T-helper 2 cell treated with Interferon-gamma antibody and Interleukin-4, amounts not matched to agents 5 μg/mL and 100 μg/mL, for 36 hours (primary cell): ENCODE measurements at places on chromosomes 5 and 9.
A peak's percentile ranks its signal among the peaks of the same experiment; 100 is the strongest.

- DNase-seq, result no peak
Measured at GRCh38 chr5:43044181-43044914, 4.2 kb upstream of the ANXA2R start.

DNA sequence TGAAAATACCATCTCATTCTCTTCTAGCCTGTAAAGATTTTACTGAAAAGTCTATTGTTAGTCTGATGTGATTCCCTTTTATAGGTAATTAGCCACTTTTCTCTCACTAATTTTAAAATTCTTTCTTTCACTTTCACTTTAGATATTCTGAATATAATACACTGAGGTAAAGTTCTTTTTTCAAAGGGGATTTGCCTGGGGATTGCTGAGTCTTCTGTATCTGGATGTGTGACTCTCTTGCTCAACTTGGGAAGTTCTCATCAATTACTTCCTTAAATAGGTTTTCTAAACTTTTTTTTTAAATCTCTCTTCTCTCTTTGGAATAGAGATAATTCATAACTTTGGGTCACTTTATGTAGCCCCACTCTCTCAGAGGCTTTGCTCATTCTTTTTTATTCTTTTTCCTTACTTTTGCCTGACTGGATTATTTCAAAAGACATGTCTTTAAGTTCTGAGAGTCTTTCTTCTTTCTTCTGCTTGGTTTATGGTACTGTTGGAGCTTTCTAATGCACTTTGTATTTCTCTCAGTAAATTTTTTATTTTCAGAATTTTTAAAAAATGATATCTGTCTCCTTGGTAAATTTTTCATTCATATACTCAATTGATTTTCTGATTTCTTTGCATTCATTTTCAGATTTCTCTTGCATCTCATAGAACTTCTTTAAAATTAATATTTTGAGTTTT lies 55.9 kb upstream of the IL12B start:
- no peak for DNase-seq

GRCh38 chr9:95086564-95086955 lies 230.9 kb downstream of the FANCC start:
- DNase-seq, result no peak

GRCh38 chr9:135669616-135670285 lies 6.6 kb downstream of the LCN9 start:
- DNase-seq, result no peak

- no peak for DNase-seq
Measured at GRCh38 chr5:142500227-142500905, 175.5 kb upstream of the SPRY4 start.

DNA sequence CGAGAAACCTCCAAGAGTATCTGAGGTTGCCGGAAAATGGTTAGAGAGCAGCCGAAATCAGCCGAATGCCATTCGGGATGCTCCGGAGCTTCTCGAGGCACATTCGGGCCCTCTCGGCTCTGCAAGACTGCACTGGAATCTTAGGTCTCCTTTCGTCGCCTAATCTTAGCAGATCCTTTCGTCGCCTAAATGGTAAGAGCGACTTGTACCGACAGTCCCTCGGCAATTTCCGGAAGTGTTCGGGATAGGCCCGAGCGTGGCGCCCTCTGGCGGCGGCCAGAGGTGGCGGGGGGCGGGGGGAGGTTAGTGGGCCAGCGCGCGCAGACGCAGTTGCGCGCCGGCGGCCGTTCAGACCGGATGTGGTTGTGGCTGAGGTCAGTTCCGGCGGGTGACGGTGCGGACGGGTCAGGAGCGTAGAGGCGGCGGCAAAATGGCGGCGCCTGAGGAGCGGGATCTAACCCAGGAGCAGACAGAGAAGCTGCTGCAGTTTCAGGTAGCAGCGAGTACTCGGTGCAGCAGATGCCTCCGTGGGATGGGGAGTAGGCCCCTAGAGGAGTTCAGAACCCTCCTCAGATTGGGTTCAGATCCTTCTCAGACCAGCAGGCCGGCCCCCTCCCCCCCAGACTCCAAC lies at the start of gene FAF2:
Gene FAF2 (plus strand): TSS at position 408 of the 631 bp plus-strand sequence. CDS start 23 bp downstream, at position 431.
- DNase-seq, result peak; percentile 99

DNA sequence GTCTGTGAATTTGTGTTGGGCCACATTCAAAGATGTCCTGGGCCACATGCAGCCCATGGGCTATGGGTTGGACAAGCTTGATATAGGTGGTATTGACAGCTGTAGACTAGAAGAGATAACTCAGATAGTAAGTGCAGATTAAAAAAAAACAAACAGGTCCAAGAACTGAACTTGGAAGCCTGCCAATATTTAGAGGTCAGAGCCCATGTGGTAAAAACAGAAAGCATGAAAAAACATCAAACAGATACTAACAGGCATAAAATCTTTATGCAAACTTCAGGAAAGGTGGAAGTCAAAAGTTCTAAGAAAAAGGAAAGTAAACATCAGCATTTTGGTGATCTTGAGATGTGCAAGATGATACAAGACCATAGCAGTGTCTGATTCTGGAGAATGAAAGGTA lies 155.1 kb upstream of the NR4A3 start:
- DNase-seq, result no peak
